Effector memory CD8-positive, alpha-beta T cell (primary cell): ENCODE measurements at places on chromosomes 3 and 15.

GRCh38 chr3:50671331-50671730 lies 3.4 kb upstream of the DOCK3 start:
- DNase-seq = no peak

DNA sequence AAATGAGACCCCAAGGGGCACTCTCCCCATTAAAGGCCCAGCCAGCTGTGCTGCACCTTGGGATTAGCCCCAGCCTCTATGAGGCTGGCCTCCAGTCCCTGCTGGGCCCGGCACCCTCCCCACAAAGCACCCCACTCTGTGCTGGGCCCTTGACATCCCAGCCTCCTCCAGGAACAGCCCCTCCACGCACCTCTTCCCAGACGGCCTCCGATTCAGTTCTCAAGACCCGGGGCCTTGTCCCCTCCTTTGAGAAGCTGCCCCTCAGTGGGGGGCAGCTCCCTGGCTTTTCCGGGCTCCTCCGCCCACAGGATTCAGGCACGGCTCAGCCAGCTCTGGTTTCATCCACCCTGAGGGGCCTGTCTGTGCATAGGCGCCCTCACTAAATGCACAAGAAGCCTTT lies 144.1 kb downstream of the LRRK1 start:
- DNase-seq = no peak

DNA sequence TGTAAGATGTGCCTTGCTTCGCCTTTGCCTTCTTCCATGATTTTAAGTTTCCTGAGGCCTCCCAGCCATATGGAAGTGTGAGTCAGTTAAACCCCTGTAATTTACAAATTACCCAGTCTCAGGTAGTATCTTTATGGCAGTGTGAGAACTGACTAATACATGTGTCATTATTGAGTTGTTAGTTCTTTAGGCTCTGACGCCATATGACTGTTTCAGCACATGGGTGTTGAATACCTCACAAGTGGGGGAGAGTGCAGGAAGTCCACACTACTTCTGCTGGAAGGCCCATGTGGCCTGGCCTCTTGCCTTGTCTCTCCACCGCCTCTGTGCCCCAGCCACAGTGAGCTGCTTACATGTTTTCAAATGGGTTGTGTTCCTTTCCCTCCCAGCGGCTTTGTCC lies 28.5 kb downstream of the MFSD1 start:
- DNase-seq = no peak

DNA sequence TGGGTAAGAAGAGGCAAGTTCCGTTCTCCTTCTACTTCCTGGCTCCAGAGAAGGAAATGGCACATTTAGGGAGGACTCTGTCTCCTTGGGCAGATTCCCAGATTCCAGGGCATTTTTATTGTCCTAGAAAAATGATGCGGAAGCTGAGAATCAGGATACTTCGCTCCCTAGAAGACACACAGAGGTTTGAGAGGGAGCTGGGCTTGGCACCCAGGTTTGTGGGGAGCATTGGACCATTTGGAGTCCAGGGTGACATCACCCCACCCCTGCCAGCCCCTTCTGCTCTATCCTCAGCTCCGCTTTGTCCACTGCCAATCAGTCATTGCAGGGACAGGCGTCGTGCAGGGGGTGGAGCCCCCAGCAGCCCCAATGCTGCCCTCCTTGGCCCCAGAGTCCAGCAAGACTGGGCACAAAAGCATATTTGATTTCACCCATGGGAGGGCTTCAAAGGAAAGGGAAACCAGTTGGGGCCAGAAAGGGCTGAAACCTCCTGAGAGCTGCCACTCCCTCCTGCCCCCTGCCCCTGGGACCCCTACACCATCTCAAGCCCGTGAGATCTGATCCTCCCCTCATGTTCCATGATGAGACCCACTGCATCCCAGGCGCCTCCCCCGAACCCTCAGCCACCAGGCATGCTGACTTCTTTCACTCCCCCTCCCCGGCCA lies 129.8 kb upstream of the MEF2A start:
- no peak for DNase-seq

DNA sequence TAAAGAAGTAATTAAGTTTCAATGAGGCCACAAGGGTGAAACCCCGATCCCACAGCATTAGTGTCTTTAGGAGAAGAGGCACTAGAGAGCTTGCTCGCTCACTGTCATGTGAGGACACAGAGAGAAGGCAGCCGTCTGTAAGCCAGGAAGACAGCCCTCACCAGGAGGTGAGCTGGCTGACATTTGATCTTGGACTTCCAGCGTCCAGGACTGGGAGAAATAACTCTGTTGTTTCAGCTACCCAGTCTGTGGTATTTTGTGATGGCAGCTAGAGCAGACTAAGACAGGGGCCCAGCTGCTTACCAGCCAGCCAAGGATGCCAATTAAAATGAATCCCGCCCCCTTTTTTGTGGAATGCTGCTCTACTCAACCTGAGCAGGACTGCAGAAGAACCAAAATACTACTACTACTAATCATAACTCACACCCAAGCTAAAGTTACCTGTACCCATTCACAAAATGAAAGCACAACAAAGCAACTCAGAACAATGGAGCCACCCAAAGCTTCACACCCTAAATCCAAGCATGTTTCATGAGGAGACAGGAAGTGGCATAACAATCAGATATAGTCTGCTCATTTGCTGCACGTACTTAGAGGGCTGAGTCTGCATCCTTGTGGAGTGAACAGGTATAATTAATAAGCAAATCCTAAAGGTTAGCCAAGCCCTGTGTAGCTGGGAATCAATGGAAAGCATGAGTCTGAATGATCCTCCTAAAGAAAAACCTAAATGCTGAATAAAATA lies 35.6 kb upstream of the RHCG start:
- no peak for DNase-seq

DNA sequence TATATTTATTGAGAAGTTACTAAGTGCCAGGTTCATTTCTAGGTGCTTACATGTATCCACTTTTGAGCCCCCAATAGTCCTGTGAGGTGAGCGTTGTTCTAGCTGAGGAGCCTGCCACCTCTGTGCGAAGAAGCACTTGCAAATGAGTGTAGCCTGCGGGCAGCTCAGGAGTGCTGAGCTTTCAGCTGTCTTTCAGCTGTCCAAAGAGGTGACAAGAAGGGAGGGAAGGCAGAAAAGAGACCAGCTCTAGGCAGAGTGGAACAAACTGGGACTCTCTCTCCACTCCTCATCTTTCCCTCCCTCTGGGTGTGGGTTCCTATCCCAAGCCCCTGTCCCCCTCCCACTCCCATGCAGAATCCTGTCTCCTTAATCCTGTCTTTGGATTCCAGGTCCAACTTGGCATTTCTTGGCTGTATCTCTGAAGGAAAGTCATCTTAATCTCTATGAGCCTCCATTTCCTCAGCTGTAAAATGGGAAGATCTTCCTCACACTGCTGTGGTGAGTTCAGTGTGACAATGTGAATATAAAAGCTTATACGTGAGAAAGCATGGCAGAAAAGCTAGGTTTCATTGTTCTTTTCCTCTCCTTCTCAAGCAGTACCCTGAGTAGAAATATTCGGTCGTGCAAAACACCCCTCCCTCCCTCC lies 6.7 kb upstream of the SRP14 start:
- no peak for DNase-seq

- no peak for DNase-seq
These were observed 269.8 kb upstream of the ADAMTS9 start for GRCh38 chr3:64957408-64958198.

GRCh38 chr15:33506781-33507296 lies 196.1 kb downstream of the RYR3 start:
- no peak for DNase-seq

DNA sequence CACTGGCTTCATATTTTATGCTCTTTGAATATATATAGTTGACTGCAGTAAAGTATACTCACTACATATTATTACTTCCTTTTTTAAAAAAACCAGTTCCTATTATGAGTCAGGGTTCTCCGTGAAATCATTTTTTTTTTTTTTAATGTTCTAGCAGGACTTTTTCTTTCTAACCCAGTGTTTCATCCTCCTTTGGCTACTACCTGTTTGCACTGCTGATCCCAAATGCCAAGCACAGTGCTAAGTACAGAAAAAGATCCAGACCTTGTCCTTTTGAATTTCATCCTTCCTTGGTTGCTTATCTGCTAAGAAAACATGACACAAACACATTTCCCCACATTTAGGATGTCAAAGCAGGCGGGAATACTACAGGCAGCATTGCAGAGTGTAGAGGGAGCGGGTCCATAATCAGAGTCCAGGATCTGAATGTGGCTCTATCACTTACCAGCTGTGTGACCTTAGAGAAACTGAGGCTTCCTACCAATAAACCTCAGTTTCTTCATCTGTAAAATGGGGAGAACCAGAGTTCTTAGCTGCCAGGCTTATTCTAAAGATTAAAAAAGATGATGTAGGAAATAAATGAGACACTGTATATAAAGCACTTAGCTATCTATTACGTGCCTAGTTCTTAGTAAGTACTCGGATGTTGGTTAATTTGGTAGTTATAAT lies 37.2 kb upstream of the ANPEP start:
- no peak for DNase-seq

DNA sequence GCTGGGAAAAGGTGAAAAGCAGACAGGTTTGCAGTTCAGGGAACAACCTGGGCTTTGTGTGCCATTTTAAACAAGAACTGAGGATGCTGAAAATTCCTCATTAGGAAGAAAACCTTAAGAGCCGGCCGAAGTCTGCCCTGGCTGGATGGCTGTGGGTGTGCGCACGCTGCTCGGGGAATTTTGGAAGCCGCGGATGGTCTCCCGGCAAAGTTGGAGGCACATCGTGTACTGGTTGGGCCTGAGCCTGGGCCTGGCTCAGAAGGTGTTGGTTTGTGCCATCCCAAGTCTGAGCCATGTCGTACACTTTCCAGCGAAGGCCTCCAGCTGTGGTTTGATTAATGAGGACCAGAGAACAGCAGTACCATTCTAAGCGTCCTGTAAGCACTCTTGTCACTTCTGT lies 188.2 kb downstream of the ATP10A start:
- no peak for DNase-seq

GRCh38 chr3:191523148-191523547 lies 62.2 kb downstream of the PYDC2 start:
- DNase-seq = no peak

DNA sequence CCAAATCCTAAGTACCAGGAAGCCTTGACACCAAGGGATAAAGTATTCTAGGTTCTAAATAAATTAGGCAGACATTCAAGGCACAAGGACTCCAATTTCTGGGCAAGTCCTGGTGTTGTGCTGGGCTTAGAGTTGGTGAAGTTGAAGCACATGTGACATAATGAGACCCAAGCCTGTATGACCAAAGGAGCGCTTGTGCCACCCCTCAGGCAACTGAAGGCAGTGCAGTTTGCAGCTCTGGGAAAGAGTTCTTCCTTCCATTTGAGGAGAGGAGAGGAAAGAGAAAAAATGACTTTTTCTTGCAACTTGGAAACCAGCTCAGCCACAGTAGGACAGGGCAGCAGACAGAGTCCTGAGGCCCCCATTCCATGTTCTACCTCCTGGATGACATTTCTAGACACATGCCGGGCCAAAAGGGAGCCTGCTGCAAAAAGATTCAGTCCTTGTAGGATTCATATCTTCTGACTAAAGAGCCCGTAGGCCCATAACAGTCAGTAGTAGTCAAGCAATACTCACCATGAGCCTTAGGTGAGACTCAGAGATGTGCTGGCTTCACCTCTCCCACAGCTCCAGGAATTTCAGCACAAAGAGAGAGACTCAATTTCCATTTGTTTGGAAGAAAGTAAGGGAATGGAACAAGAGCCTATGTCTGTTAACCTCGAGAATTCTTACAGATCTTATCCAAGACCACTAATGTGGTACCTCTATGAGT lies 588.8 kb upstream of the BCHE start:
- DNase-seq = no peak

- DNase-seq = no peak
These were observed 1762.5 kb downstream of the SI start for GRCh38 chr3:163315786-163316185.

DNA sequence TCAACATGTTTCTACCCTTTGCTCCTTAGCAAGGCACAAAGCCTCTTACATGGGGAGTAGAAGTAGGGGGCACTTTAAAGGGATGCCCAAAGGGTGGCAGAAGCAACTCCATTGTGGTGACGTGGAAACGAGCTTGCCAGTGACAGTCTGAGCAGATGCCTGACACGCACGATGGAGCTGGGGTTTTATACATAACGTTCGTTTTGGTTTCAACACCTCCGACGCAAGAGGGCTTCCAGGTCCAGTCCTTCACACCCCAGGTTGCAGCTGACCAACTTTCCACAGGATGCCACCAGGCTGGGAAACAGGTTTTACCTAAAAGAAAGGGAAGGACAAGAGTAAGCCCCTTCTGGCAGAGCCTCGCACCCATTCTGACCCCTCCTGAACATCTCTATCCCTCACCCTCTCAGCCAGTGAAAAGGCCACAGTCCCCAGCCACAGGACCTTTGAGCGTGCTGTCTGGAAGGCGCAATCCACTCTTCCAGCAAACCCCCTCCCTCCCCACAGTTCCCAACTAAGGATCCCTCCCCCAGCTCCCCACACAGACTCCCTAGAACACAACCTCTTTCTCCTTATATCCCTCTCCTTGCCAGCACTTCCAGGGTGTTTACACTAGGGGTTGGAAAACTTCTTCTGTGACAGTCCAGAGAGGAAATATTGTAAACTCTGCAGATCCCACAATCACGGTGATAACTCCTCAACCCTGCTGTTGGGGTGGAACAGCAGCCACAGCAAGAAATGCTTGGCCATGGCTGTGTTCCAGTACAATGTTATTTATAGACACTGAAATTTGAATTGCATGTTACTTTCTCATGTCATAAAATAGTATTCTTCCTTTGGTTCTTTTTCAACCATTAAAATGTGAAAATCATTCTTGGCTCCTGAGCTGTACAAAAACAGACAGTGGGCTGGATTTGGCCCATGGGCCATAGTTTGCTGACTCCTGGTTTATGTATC lies 36.2 kb downstream of the FAM174B start:
- no peak for DNase-seq

DNA sequence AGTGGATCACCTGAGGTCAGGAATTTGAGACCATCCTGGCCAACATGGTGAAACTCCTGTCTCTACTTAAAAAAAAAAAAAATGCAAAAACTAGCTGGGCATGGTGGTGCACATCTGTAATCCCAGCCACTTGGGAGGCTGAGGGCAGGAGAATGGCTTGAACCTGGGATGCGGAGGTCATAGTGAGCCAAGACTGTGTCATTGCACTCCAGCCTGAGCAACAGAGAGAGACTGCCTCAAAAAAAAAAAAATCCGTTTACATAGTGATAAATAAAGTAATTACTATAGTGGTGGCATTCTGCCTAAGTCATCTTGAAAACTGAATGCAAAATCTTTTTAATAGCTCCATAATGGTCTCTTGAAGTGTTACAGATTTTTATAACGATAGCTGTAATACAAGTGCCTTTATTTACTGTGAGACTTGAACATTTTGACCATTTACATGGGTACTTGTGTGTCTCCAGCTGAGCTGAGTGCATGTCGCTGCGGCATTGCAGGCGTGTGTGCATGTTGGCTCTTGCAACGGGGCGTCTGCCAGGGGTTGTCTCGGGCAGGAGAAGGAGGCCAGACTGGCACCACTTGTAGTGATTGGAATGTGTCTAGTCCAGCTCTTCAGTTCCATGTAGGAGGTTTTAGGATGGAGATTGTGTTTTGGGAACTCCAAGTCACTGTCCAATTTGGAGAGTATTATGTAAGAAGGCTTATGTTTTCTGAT lies 111.9 kb downstream of the IGF1R start:
- DNase-seq = no peak

- no peak for DNase-seq
These were observed 4.1 kb upstream of the STAB1 start for GRCh38 chr3:52490939-52491526.

GRCh38 chr3:101531473-101532086 lies 18.6 kb upstream of the SENP7 start:
- DNase-seq = no peak

- DNase-seq = no peak
These were observed 86.7 kb upstream of the RNF7 start for GRCh38 chr3:141651409-141651808.
